Hindlimb muscle (tissue), 1 donor: ENCODE measurements at places on chromosomes 13 and 19. TPM values are rescaled to one million over a fixed set of nuclear protein-coding genes. Genes with fewer than 3 reads are reported as not detected.

- DNase-seq: no peak
Observed at GRCh38 chr13:114067886-114068651, 64.4 kb downstream of the RASA3 start.

DNA sequence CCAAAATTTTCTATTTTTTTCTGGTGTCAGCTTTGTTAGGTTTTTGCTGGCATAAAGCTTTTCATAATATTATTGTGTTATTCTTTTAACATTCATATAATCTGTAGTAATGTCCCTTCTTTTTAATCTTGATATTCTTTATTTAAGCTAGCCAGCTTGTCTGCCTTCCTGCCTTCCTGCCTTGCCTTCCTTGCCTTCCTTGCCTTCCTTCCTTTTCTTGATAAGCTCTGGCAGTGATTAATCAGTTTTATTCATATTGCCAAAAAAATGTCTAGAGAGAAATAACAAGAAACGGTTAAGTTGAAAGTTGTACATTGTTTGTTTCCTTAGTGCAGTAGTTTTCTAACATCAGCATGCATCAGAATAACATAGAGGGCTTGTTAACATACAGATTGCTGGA, 257.5 kb downstream of the MAB21L1 start:
- no peak for DNase-seq

The PRTN3 gene
- 6.1 TPM for polyA plus RNA-seq

DNA sequence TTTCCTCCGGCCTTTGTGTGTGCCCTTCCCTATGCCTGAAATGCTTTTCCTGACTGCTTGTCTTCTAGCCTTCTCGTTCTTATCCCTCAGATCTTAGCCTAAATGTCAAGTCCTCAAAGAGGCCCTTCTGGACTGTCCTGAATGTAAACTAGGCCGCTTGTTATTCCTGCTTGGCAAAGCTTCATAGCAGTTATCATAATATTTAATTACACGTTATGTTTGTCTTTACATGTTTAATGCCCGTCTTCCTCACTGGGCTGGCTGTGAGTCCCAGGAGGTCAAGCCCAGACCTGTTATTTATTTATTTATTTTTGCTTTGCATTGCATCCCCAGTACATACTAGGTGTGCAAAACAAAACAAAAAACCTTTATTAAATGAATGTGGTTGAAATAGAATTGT, 62.7 kb downstream of the SIPA1L3 start:
- no peak for DNase-seq

- no peak for DNase-seq
Observed at GRCh38 chr13:78540058-78540457, 63.3 kb downstream of the POU4F1 start.

The ALG5 gene
- polyA plus RNA-seq: 17.8 TPM
